Posterior vena cava (tissue), 2 donors: ENCODE measurements at places on chromosomes 3 and 15. TPM values are rescaled to one million over a fixed set of nuclear protein-coding genes. Genes with fewer than 3 reads are reported as not detected.
A peak's percentile ranks its signal among the peaks of the same experiment; 100 is the strongest.

DNA sequence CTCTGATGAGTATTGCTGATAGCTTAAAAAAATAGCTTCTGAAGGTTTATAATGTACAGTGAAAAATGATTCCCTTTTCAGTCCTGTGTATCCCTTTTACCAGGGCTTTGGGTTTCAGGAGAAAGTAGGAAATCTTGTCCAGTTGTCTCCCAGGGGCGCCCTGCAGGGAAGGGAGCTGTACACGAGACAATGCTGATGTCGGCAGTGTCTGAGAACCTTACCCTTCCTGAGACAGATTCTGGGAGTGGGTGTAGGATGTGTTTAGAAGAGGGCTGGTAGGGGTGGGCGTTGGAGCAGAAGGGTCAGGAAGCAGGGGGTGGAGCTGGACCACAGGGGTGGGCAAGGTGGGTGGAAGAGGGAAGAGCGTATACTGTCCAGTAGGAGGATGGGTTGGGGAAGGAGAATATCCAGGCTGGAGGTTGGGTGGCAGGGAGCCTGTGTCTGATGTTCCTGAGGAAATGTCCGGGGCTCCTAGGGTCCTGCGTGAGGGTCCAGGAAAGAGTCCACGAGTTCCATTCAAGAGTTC is 5.6 kb downstream of the THPO start:
- DNase-seq, result no peak

The LRTM1 gene
- not detected for total RNA-seq

DNA sequence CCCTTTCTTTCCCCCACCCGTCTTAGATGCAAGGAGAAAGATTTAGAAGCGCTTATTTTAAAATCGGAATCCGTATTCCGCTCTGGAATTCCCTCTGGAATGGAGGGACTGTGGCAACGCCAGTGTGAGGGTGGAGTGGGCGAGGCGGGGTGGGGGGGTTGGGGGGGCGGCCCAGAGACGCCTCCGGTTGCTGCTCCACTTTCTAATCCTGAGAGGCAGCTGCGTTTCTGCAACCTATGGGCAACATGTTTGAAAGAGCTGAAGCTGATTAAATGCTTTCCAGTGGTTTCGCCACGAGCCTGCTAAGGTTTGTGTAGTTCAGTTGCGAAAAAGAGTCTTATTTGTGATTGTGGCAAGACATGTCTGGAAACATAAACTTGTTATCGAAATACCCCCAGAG is at the start of gene CCK:
TSS of gene CCK (minus strand) at position 101 of the 400 bp plus-strand sequence. CDS start 2,555 bp downstream, outside the sequence.
- no peak for DNase-seq

DNA sequence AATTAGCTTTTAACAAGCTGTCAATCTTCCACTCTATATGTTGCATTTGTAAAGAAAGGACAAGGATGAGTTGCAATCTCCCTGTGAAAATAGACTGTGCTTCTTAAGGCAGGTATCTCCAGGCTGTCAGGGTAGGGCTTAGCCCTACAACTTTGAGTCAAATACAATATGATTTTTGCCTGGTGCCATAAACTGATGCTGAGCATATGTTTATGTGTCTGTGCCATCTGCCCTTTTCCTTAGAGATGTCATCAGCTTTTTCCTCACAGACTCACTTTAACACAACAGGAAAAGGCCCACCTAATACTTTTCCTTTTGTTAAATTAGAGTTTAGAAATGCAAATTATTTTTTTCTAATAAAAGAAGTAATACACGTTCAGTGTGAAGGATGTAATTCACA is 548.3 kb downstream of the NLGN1 start:
- no peak for DNase-seq

GRCh38 chr3:46934498-46935167 is 41.9 kb downstream of the CCDC12 start:
- DNase-seq, result peak; percentile 80

The CHST13 gene
- 0.88 TPM for total RNA-seq

- no peak for DNase-seq
Measured at GRCh38 chr15:45469027-45469426, 53.5 kb downstream of the SLC30A4 start.

The CACNA2D2 gene
- 2.6 TPM for total RNA-seq

The SLC24A5 gene
- total RNA-seq, result not detected

- DNase-seq, result no peak
Measured at GRCh38 chr15:45670511-45670910, 35.7 kb downstream of the SQOR start.

DNA sequence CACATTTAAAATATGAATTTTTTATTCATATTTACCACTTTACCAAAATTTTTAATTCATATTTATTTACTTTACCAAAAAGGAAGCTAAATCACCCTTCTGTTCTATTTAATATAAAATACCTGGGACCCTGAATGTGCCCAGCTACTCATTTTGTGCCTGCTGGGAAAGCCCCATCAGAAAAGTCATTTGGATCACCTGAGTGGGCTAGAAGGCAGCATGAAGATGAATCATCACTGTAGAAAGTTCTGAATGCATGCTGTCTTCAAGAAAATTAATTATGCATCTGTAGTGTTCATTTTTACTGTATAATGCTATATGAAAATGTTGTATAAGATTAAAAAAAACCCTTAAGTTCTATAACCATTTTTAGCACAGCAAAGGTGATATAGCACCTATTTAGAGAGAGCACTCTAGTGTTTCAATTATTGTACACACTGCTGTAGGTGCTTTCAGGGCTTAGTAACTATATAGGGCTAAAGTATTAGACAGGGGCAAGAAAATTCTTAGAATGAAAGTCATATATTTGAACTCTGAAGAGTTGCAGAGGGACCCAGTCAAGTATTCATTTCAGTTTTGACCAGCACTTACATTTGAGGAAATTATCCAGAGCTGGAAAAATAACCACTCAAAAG is 175.1 kb downstream of the NFKBIZ start:
- no peak for DNase-seq

The PDIA5 gene
- 29.6 TPM for total RNA-seq

GRCh38 chr3:154921351-154921750 is 158.8 kb upstream of the MME start:
- DNase-seq, result no peak

DNA sequence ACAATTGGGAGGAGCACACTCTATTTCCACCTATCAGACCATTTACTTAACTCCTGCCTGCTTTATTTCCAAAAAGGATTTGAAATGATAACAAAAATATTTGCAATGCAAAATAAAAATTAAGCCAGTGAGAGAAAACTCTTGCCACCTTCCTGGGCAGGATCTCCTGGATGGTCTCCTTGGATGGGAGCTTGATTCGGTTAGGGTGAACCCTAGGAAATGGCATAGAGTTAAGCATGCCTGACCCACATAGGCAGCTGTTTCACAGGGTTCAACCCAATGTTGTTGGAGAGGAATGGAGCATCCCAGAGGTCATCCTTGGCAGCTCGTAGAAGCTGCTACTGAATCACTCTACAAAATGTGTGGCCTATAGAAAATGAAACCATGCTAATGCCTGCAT is 83.8 kb downstream of the TGFBR2 start:
- DNase-seq, result no peak

DNA sequence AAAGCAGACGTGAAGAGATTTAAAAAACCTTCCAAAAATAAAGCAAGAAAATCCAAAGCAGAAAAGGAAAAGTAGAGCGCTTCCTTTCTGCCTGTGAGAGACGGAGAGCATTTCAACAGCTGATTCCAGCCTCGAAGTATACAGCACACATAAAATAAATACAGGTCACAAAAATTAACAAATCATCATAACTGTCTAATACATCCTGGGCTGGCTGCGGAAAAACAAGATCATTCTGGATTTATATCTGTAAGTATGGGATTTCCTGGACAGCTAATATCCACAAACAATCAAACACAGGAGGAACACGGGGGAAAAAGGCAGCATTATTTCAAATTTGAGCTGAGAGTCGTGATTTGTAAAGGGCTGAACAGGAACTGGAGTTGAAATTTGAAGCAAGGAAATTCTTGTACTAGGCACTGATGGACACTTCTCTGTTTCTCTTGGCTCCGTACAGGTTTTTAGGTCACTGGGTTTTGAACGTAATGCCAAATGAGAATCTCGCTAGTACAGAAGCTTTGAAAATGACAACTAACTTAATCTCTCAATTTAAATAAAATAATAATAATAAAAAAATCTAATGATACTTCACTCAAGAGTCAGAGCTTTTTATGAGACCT is 577.7 kb downstream of the FOXP1 start:
- no peak for DNase-seq

DNA sequence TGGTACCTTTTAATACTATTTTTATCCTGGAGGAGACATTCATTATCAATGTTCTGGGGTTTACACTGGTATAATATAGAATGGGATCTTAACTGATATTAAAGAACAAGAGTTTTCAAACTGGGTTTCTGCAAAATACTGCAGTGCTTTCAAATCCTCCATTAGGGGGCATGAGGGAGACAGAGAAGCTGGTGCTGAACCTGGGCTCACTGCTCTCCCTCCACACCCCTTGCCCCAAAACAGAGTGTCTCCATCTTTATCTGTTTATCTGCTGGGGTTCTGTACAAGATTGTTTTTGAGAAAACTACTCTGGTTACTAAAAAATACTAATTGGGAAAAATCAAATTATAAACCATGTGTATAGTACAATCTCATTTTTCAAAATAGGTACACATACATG is 41.7 kb downstream of the CADPS start:
- DNase-seq, result no peak

The AADACL2 gene
- total RNA-seq, result 0.10 TPM

- DNase-seq, result no peak
Measured at GRCh38 chr3:47083786-47084185, 80.1 kb downstream of the SETD2 start.

DNA sequence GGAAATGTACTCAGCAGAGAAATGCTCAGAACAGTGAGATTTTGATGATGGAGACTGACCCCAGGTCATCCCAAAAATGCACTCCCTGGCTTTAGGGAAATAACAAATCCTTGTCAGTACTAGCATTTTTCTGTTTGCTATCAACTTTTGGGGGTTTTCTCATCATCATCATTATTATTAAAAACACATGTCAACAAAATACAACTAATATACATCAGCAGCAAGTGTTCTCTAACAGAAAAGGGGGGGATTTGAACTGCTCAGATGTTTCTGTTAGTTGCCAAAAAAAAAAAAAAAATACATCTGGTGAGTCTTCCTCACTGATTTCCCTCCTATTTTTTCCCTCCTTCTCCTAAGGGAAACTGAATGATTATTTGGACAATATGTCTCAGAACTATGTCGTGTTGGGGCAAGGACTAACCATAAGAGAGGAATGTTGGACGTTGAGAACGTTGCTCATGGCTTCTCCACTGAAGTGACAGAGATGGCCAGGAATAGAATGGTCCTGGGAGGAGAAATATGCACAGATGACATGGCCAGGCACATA is 230.0 kb upstream of the MCTP2 start:
- no peak for DNase-seq

DNA sequence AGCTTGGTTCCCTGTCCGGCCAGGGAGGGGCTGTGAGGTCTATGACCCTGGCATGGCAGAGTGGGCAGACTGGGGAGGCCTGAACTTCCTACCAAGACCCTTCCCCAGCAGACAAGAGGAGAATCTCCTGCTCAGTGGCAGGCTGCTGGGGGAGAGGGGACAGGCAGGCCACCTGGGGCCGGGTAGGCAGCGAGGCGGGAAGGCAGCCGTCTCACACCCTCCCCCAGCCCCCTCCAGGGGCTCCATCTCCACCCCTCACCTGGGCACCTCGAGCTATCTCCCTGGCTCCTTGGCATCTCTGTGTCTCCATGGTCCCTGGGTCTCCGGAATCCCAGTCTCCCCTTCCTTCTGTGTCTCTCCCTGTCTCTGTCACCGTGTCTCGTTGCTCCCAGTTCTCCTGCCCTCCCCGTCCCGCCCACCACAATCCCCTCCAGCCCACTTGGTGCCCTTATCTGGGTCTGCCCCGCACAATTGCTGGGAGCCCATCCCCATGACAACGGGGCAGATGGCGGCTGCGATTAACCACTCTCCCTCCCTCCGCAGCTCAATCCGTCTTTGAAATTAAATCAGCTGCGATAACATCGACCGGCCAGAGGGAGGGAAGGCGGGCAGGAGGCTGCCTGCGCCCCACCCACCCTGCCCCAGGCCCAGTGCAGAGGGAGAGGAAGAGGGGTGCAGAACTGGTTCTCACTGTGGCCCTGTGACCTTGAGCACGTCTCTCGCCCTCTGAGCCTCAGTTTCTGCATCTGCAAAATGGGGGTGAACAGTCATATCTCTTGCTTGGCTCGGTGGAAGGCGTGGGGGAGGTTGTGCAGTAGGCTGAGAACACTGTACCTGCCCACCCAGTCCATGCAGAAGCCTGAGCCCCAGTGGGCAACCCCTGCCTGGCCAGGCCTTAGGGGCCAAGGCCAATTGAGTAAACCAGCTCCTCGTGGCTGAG is 9.6 kb downstream of the DNAJB8 start:
- no peak for DNase-seq

GRCh38 chr3:6120786-6121185 is 740.1 kb upstream of the GRM7 start:
- no peak for DNase-seq
